ENCODE measurements at places on chromosomes 2 and 18.

DNA sequence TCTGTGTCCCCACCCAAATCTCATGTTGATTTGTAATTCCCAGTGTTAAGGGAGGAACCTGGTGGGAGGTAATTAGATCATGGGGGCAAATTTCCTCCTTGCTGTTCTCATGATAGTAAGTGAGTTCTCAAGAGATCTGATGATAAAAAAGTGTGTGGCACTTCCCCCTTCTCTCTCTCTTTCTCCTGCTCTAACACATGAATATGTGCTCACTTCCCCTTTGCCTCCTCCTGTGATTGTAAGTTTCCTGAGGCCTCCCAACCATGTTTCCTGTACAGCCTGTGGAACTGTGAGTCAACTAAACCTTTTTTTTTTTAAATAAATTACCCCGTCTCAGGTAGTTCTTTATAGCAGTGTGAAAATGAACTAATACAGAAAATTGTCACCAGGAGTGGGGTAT, 380.0 kb downstream of the MEIS1 start:
- no peak for DNase-seq

DNA sequence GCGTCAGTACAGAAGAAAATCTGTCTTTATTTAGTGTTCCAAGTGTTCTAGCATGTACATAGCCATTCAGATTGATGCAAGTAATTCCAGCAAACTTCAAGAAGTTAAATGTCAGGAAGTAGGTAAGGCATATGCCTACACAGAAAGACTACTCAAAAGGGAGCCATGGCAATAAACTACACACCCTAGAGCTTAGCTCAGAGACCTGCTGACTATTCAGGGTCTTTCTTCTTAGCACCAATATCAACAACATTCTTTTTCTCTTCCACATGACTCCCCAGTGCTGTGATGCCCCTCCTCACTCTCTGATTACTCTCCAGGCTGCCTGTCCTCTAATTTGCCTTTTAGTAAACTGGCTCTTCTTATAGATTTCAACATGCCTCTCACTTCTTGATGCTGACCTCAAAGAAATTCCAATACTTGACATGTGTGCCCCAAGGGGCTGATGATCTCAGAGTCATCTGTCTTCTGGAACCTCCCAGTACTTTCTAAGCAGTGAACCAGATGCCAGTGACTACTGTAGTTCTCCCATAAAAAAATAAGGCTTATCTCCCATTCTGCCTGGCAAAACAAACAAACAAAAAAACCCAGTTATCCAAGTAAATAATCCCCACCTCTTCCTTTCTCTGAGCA, 909.2 kb upstream of the FANCL start:
- DNase-seq = no peak

DNA sequence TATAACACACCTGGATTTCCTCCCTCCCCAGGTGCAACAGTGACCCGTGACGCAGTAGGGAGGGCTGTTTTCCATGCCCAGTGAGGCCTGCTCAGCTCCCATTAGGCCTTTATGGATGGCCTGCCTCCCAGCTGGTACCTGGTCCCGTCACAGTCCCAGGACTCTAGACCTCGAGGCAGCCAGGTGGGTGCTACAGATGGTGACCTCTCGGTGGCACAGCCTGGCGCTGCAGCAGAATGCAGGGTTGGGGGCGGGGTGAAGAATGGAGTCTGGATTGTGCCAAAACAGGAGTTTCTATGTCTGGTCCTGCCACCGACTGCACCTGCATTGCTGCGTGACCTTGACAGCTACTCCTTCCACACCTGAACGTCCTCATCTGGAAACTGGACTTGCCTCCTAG, 18.0 kb upstream of the YWHAQ start:
- DNase-seq = no peak

DNA sequence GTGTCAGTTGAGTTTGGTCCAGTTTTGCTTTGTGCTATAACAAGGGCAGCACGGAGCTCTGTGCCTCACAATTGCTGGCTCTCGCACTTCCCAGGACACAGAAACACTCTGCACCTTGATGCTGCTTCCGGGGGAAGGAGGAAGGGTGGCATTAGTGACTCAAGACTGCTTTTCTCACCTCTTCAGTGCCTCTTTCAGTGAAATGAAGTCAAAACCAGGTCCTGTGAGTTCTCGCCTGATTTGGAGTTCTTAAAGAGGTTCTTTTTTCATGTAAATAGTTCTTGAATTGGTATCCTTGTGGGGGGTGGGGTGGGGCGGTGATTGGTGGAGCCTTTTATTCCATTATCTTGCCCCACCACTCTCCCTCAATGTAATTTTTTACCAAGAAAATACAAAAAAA, 91.5 kb upstream of the MYT1L start:
- no peak for DNase-seq

DNA sequence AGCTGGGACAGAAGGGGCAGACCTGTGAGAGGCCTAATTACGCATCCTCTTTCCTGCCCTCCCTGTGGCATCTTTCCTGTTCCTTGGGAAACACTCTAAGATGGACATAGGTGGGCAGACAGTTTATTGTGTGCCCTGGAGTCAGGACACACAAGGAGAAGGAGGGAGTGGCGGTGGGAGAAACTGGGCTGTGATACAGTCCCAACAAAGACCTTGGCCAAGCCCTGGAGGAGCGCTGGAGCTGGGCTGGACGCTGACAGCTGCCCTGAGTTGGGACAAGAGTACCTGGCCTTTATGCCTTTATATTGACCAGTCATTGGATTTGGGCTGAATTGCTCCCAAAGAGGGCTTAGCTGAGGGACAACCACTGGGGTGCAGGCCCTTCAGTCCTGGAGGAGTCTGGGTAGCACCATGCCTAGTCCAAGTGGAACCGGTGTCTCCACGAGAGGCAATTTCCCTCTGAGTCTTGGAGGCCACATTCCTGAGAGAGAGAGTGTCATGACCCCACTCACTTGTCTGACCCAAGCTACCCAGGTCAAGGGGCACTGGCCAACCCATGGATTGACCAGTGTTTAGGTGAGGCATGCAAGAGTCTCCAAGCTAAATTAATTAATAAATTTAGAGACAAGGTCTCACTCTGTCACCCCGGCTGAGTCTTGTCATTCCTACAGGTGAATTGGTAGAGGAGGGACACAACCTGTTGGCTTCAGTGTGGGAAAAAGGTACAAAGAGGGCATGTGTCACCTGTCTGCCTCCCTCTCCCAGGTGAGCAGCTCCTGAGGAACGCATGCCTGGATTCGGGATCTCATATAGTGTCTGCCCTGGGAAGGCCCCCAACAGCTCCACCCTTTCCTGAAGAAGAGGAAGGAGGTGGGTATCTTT, 107.1 kb upstream of the ST3GAL5 start:
- no peak for DNase-seq

All from activated T-helper 1 cell treated with anti-CD3 and anti-CD28 coated beads, Interleukin-2, amount 50 U/mL, for 16 hours (primary cell).